ENCODE measurements at places on chromosomes 11 and 22.

GRCh38 chr11:108574675-108575074, 18.9 kb downstream of the EXPH5 start:
- DNase-seq = no peak

- no peak for DNase-seq
These were observed 6.8 kb downstream of the TOM1 start for GRCh38 chr22:35306350-35306967.

DNA sequence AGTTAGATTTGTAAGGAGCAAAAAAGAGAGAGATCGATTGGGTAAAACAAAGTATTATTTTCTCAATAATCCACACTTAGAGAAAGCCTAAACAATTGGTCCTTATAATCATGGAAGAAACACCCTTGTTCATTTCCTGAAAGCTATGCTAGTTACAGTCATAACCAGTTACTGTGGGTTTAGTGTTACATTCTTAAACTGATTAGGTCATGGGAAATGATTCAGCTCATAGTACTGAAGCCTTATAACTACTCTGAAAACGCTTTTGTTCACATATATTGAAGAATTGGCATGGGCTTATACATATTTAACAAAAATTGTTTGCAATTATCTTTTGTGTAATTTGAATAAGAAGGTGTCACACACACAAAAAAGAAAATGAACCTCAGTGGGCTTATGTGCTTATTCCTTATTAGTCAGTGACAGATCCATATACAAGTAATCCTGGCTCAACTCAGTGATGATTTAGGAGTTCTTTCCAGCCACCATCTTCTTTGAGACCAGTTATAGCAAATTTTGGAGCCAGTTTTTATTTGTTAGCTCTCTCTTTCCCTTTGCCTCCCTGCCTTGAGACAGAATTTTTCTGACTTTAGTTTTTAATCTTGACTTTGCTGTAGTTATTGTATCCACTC, 198.5 kb upstream of the CTSC start:
- no peak for DNase-seq

- no peak for DNase-seq
These were observed 53.3 kb downstream of the SMIM38 start for GRCh38 chr11:69209038-69209350.

DNA sequence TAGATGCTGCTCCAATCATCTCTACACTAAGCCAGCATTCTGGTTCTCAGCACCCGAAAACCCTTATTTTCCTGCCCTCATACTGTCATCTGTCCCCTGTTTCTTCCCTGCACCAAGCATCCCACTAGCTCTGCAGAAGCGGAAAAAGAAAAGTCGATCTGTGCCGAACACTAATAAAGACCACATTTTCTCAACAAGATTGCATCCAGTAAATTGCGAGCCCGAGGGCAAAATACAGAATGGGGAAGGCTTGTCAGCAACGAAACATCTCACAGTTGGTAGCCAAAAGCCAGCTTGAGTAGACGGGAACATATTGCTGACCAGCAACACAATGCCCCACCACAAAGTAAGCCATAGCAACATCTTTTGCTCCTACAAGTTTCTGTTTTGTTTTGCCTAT, 227.4 kb downstream of the CADM1 start:
- no peak for DNase-seq

GRCh38 chr11:91947215-91947820, 277.3 kb upstream of the FAT3 start:
- DNase-seq = no peak

DNA sequence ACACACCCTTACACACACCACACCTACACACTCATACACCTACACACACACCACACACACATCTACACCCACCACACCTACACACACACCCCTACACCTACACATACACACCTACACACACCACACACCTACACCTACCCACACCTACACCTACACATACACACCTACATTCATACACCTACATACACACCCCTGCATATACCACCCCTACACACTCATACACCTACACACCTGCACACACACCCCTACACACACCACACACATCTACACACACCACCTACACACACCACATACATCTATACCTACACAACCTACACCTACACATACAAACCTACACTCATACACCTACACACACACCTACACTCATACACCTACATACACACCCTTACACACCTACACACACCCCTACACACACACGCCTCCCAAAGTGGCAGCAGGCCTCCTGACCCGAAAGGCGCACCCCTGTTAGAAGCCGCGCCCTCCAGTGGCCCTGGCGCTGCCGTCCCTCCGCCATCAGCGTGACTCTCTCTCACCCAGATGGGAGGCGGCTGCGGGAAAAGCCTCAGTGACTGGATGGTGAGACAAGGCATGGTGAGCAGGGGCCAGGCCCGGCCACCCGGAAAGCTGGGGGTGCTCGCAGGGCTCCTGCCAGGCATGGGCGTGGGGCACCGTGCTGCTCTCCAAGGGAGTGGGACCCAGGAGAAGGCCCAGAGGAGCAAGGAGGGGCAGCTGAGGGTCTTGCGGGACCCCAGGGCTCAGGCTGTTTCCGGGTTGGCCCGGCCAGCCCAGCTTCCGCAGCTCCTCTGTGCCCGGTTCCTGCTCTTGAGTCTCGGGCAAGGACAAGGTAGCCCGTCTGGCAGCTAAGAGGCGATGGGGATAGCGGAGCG, 37.0 kb upstream of the HMOX1 start:
- no peak for DNase-seq

GRCh38 chr22:41725510-41726110, 26.3 kb downstream of the MEI1 start:
- no peak for DNase-seq

DNA sequence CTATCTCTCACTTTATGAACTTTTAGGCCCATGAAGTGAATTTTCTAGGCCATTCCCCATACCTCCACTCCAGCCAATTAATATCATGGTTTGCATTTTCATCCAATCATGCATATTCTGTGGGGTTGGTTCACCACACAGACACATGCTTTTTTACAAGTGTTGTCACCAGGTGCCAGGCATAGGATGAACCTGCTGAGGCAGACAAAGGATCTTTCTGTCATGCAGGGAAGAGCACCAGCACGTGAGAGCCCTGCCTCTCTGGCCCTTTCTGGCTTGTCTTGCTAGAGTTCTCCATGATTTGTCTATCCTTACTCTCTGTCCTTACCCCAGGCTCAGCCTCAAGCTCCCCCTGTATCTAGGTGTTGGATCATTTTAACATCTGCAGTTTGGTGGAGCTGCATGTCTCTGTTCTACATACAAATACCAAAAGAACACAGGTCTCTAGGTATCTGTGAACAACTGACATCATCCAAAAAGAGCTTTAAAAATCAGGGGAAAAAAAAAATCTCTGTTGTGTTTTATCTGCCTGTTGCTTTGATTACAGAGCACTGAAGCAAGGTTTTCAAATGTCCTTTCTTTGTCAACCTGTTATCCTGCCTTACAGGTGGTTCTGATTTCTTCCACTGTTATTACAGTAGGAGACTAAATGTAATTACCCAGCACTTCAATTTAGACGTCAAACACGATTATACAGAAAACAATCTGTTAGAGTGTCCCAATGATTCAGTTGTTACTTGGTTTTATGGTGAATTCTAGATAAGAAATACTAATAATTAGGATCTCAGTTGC, 58.4 kb upstream of the GRAMD1B start:
- DNase-seq = no peak

GRCh38 chr11:36848660-36849059, 250.6 kb upstream of the RAG2 start:
- DNase-seq = no peak

DNA sequence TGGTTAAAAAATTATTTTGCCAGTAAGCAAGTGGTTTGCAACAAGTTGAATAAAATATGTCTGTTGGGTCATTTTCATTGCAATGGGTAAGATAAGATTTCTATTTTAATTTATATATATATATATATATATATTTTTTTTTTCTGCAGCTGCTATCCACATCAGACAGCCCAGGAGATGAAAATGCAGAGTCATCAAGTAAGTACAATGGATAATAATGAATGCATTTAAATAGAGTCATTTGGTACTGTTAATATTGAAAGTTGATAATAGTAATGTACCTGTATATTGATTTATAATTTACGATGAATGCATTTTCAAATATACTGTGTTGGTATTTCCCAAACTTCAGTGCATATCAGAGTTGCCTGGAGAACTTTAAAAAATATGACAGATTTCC, 11.5 kb downstream of the BIRC3 start:
- DNase-seq = no peak

DNA sequence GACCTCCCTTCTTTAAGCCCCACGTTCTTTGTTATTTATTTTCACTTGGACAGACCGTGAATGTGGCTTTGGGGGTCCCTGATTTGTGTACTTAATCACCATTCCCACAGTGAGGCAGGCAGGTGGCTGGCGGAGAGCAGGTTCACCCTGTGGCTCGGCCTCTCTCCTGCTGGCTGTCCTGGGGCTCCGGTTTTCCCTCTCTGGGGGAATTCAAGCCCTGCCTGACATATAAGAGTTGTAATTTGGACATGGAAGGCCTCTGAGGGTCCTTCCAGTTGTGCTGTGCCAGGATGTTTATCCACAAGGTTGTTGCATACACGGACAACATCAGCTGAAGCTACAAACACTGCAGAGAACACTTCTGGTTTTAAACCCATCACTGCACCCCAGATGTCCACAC, 824.5 kb downstream of the TBC1D22A start:
- DNase-seq = no peak

DNA sequence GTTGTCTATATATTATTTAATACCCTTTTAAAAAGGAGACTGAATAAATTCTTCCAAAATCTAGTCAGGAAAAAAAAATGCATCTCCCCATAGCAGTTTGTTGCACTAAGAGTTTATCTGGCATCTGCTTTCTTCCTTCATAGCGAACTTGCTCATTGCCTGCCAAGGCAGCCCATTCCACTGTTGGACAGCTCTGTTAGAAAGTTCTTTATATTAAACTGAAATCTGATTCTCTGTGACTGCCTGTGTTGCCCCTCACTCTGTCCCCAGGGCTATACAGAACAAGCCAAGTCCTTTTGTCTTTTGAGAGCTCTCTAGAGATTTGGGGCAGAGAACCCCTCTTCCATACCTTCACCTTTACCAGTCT, 3.3 kb upstream of the CHRDL2 start:
- no peak for DNase-seq

GRCh38 chr22:37803639-37804351, 3.9 kb upstream of the GCAT start:
- no peak for DNase-seq

GRCh38 chr11:127136438-127136837, 135.9 kb upstream of the KIRREL3 start:
- no peak for DNase-seq

- no peak for DNase-seq
These were observed 3.5 kb upstream of the ZNF74 start for GRCh38 chr22:20390394-20390907.

DNA sequence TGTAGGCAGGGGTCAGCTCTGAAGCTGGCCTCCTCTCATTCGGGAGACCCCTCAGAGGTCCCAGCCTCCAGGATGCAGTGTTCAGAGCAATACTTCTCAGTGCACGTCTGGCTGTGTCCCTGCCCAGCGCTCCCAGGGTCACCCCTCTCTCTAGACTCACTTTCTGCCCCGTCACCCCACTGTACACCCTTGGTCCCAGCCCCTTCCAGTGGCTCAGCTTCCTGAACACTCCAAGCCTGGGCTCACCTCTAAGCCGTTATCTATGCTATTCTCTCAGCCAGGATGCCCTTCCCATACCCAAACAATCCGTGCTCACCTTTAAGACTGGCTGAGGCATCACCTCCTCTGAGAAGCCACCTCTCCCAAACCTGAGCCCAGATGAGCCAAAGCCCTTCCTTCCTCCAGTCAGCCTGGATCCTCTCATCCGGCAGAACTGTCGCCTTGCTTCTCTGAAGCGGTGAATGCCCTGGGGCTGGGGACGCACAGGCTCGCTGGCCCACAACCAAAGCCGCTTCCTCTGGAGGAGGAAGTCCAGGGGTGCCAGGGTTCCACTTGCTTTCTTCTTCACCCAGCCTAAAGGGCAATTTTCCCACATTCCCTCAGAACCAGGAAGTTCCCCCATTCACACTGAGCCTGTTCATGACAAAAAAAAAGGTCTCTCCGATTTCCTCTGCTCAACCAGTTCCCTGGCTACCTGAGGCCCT, 13.7 kb upstream of the CDKN1C start:
- no peak for DNase-seq

DNA sequence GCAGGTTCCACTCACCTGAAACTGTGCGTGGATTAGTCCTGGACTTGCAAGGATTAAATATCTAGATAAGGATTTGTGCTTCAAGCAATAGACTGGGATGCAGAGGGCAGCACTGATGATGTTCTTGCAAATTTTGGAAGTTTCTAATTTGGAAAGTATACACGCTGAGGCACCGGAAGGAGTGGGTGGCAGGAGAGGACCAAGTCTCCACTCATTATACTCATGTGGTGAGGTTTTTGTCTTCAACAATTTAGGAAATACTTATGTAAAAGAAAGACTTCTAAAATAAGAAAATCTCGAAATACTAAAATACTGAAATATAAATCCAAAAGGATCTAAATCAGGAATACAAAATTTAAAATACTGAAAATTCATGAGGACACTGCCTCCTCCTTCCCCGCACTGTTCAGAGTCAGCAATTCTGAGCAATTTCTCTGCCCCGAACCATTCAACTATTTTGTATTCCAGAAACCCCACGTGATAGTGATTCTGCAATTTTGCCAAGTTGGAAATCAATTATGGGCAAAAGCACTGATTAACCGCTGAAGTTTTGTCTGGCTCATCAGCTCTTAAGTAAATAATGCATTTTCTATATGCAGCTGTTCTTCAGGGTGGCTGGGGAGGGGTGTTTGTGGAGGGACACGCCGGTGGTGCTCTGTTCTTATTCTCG, 47.0 kb upstream of the CLMP start:
- no peak for DNase-seq

- DNase-seq = no peak
These were observed 241.2 kb upstream of the SYN3 start for GRCh38 chr22:33299245-33299956.

GRCh38 chr11:68337399-68337835, 25.0 kb downstream of the LRP5 start:
- no peak for DNase-seq

GRCh38 chr22:20083157-20083890, 3.3 kb downstream of the DGCR8 start:
- DNase-seq = no peak

GRCh38 chr22:28171712-28172111, 252.7 kb upstream of the PITPNB start:
- no peak for DNase-seq

DNA sequence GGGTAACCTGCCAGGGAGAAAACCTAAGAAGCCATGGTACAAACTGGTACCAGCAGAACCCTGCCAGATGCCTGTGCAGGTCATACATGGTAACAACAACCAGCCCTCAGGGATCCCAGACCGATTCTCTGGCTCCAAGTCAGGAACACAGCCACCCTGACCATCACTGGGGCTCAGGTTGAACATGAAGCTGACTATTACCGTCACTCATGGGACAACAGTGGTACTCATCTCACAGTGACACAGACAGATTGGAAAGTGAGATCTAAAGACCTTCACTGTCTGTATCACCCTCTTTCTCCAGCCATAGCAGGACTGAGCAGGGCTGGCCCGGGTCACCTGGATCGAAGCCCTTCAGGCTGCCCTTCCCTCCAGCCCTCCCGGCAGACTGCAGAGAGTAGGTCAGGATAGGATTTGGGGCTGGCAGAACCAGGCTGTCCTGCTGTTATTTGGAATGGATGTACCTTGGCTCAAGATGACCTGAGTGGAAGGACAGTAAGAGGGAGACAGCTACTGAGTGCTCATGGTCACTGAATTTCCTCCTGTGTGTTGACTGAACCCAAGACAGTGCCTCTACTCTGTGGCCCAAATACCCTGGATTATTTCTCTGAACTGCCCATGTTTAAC, 94.7 kb downstream of the GGTLC2 start:
- no peak for DNase-seq

Data from stimulated activated CD8-positive, alpha-beta memory T cell treated with anti-CD3 and anti-CD28 coated beads, Interleukin-7, amount 100 ng/mL, for 1 hour (primary cell).